ENCODE measurements at places on chromosomes 2 and 18.

- no peak for DNase-seq
Observed at GRCh38 chr18:59437851-59438569, 78.9 kb upstream of the LMAN1 start.

- peak; percentile 14 for DNase-seq
Observed at GRCh38 chr18:39647627-39648534, 2082.3 kb upstream of the CELF4 start.

DNA sequence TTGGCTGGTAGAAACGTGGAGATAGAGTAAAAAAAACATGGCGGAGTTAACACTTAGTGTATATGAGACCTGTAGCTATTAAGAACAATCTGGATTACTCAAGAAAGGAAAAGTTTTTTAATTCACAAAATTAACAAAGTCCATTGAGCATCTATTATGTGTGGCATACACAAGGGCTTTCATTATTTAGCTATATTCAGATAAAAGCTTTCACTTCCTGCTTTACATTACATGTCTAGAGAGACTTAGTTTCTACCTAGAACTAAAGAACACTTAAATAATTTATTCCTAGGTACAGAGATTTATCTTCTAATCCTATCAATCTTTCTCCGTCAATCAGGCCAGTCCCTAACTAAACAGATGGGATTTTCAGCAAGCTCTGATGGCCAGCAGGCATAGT is 196.0 kb upstream of the SLC39A10 start:
- DNase-seq = no peak

GRCh38 chr18:1026930-1027329 is 122.3 kb downstream of the ADCYAP1 start:
- DNase-seq = no peak

DNA sequence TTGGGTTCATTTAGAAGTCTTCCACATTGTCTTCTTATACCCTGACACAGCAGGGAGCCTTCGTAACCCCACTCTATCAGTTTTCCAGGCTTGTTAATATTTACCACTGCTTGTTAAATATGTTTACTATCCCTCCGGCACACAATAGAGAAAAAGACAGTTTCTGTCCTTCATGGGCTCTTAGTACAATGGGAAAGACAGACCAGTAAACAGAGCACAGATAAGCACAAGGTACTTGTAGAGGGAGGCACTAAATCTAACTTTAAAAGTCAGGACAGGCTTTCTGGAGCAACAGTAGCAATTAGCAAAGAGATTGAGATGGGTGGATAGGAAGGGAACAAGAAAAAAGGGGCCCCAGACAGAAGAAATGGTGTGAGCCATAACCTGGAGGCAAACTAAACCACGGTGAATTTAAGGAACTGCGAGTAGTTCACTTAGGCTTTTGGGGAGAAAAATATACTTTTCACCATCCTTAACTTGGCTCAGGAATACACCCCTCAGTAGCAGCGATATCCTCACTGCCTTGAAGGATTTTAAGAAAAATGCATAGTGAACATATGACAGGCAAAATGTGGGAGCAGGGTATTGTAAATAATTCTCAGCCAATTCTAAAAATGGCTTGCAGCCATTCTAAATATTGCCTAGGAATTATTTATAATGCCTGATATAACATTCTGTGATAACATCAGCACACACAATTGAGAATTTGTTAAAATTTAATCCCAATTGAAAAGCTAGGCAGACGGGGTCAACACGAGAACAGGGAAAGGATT is 383.7 kb downstream of the CDH2 start:
- no peak for DNase-seq

DNA sequence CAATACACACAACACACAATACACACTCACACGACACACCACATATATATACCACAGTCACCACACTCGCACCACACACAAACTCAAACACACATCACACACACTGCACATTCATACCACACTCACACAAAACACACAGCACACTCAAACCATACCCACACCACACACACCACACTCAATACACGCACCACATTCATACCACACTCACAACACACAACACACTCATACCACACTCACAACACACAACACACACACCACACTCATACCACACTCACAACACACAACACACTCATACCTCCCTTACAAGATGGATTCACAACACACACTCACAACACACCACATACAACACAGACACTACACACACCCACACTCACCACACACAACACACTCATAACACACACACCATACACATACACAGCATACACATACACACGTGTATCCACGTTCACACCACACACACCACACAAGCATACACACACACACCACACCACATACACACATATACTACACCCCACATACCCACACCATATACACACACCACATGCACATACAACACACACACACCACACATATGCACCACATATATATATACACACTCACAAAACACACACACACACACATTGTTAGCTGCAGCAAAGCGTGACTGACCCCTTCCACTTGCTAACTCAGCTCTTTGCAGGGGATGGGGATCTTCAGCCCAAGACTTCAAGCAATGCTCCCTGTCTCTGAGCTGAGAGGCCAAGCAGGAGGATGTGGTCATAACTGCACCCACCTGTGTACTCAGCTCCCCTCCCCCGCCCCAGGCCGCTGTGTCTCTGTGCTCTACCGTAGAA is 59.0 kb downstream of the SDC1 start:
- no peak for DNase-seq

GRCh38 chr2:190126798-190127197 is 64.3 kb upstream of the MSTN start:
- DNase-seq = no peak

GRCh38 chr18:34121200-34121721 is 103.5 kb downstream of the NOL4 start:
- DNase-seq = no peak

- no peak for DNase-seq
Observed at GRCh38 chr18:41744421-41745030, 210.5 kb upstream of the PIK3C3 start.

DNA sequence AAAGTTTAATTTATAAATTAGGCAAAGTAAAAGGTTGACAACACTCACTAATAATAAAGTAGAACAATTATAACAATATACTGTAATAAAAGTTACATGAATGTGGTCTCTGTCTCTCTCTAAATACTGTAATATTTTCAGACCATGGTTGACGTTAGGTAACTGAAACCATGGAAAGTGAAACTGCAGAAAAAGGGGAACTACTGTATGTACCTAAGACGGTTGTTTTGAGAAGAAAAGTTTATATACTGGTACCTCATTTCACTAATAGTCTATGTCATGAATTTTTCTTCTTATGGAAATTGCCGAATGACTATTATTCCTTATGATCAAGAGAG is 166.7 kb upstream of the ZNF521 start:
- no peak for DNase-seq

Data from NCI-H524 treated with DMSO at 0.1 percent for 48 hours (cell line).